ENCODE measurements at places on chromosomes 2 and 18.

DNA sequence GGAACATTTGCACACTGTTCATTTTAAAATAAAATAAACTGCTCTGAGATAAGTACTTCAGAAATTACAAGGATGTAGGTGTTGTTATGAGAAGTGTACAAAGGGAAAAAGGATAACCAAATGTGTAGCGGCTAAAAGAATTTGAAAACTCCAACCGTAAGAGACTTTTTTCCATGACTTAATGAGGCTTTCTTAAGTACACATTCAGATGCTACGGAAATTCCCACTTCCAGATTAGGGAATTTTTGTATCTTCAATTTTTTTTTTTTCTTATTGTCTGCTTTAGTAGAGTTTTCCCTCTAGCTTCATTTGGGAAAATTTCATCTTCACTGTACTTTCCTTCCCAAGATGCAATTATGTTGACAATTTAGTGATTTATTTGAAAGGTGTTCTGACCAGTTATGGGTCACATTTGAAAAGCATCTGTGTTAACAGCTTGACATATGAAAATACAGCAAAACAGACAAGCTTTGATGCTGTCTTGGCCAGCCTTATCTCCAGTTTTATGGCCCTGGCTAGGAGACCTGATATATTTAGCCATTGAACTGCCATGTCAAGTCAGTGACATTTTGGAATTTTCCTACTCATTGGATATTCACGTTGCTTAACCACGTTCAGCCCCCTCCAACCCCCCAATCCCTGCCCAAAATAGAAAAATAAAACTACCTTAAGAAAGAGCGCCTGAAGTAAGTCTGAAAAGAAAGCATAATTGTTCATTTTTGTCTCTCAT is 105.6 kb downstream of the FEZ2 start:
- no peak for DNase-seq

- peak; percentile 63 for DNase-seq
These were observed 96.2 kb upstream of the B3GNT7 start for GRCh38 chr2:231299267-231299666.

DNA sequence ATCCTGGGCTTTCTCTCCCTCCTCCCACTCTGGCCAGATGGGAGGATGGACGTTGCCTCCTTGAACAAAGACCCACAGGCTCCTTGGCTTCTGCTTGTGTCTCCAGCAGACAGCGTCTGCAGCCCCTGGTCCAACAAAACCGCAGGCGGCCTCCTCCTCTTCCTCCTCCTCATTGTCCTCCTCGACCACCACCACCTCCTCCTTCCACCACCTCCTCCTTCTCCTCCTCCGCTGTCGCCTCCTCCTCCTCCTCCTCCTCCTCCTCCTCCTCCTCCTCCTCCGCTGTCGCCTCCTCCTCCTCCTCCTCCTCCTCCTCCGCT is 45.7 kb upstream of the ALPP start:
- DNase-seq = no peak

GRCh38 chr2:159759577-159759976 is 38.4 kb downstream of the CD302 start:
- no peak for DNase-seq

GRCh38 chr18:3114451-3114850 is 101.5 kb upstream of the LPIN2 start:
- no peak for DNase-seq

GRCh38 chr18:44732599-44732998 is 51.9 kb downstream of the SETBP1 start:
- no peak for DNase-seq

DNA sequence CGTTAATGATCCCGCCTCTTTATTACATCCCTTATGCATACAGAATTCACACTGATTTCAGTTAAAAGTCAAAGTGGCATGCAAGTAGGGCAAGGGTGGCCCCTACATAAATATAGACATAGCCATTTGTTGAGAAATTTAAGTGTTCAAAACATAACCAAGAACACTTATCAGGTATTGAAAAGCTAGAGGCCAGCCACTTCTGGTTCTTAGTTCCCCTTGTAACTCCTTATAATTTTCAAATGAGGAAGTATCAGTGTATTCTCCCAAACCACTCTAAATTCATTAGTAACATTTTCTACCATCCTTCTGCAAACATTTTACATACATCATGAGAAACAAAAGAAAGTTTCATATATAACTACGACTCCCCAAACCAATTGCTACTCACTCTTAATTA is 5.8 kb upstream of the ARL5A start:
- no peak for DNase-seq

DNA sequence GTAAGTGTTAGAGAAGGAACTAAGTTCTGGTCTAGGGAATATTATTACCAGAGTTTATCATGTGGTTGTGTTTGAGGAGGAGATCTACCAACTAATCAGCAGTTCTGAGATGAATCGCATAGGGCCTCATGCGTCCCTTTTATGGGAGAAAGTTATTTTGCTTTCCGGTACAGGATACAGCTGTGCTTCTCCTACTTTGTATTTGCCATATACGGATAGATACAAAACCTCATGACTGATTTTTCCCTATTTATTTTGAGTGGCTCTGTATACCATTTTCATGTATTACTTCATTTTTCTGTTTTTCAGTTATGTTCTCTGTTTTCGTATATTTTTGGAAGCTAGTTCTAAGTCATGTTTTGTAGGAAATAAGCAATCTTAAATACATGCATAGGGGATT is 66.8 kb downstream of the ACSL3 start:
- no peak for DNase-seq

DNA sequence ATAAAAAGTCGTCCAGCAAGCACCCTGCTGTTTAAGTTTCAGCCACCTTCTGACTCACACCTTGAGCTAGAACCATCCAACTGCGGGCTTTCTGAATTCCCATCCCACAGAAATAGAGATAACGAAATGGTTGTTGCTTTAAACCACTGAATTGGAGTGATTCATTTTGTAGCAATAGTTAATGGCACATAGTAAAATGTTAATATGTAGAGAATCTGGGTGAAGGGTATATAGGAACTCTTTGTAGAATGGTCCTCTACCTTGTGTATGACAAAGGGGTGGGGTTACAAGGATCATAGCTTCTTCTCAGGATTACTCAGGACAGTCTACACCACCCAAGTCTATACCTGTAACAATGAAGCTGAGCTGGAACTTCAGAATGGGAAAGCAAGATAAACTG is 2.4 kb upstream of the MAPRE3 start:
- no peak for DNase-seq

- DNase-seq = no peak
These were observed 159.4 kb downstream of the MYO1B start for GRCh38 chr2:191404568-191404991.

DNA sequence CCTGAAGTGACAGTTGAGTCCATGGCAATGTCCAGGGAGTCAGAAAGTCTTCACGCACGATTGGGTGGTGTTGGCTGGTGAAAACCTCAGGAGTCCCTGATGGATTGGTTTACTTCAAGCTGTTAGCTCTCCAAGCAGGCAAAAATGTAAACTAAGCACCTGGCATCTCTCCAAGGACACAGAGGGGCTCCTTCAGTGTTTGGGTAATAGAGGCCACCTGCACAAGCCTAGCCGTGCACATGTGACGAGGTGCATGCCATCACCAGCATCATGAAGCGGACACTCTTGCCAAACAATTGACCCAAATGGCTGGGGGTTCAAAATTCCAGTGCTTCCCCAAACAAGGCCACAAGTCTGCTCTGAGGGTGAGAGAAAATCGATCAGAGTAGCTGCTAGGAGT is 104.7 kb upstream of the CD302 start:
- no peak for DNase-seq

- DNase-seq = no peak
These were observed 39.8 kb upstream of the SNED1 start for GRCh38 chr2:240958366-240959213.

DNA sequence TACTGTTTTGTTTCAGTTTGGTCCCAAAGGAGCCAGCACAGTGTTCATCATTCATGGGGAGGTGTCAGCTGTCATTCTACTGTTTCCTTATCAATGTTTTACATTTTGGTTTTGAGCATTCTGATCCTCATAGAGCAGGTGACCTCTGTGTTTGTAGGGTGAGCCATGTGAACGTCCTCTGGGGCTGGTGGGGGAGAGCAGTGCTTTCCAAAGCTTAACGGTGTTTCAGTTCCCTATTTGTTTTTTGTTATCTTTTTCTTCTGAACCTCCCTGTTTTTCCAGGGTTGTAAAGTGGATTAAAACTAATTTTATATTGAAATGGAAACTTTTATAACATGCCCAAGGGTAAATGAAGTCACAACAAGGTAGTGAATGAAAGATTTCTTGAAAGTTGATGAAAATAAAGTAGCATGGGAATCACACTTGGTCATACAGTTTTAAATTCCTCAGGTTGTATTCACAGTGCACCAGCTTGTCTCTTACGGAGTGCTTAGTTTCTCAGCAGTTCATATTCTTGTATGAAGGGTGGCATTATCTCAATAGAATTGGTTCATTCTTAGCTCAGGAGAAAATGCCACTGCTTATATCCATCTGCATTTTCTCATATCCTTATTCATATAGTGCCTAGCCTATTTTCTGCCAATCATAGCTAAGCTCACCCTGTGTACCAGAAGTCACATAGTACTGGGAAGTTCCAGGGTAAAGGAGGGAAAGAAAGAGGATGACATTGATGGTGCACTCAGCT is 54.5 kb downstream of the MAP4K4 start:
- no peak for DNase-seq

DNA sequence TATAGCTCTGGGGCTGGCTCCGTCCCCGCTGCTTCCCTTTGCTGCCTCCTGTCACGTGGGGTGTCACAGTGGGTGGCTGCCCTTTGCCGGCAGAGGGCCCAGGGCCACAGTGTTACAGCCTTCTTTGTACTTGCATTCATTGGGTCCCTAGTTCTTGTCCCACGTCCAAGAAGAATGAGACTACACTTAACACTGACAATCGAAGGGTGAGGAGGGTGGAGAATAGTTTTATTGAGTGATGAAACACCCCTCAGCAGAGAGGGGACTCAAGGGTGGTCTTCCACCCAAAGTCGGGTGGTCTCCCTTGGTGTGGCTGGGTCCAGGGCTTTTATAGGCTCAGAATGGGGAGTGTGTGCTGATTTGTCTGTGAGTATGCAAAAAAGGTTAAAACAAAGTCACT is 1.9 kb downstream of the ATG4B start:
- no peak for DNase-seq

GRCh38 chr2:232204457-232204931 is 174.1 kb upstream of the ALPP start:
- DNase-seq = no peak

- DNase-seq = no peak
These were observed 120.6 kb downstream of the EHBP1 start for GRCh38 chr2:62826141-62826540.

- no peak for DNase-seq
These were observed 94.6 kb downstream of the LDLRAD4 start for GRCh38 chr18:13313006-13313686.

- no peak for DNase-seq
These were observed 4.2 kb upstream of the IL1R1 start for GRCh38 chr2:102138331-102138730.

Data from RPMI8226 (cell line).